ENCODE measurements at places on chromosomes 6 and 20.
A peak's percentile ranks its signal among the peaks of the same experiment; 100 is the strongest.

- DNase-seq, result no peak
Observed at GRCh38 chr20:32329817-32330554, 28.1 kb upstream of the ASXL1 start.

DNA sequence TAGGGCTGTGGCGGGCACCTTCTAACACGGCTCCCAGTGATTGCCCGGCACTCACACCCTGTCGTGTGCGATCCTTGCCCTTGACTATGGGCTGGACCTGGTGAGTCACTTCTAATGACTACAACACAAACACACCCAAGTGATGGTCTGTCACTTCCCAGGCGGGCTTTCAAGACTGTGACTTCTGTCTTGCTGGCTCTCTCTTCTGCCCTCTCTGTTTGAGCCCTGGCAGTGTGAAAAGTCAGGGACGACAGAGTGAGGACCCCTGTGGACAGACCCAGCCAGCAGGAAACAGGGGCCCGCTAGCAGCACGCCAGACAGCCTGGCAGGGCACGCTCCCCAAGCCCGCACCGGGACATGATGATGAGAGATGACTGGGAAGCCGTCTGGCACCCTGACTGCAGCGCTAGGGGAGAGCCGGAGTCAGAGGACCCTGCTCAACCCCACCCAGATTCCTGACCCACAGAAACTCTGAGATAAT, 43.0 kb downstream of the KIF16B start:
- no peak for DNase-seq

DNA sequence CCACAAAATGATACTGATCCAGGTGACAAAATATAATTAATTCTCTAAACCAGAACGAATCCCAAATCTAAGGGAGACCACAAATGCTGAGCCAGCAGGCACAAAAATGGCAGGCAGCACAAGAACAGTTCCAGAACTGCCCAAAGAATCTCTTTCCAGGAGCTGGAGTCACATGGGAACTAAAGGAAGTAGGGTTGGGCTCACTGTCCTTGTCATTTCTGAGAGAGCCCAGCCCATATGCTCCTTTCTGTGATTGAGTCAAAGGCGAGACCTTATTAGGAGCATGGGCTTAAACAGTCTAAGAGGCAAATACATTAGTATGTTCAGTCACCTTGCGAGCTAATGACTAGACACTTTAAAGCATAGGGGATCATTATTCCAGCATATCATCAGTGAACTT, 327.6 kb upstream of the ARID1B start:
- no peak for DNase-seq

GRCh38 chr6:3683331-3683730, 68.2 kb downstream of the PXDC1 start:
- no peak for DNase-seq

GRCh38 chr6:63819831-63820230, 184.2 kb downstream of the PHF3 start:
- DNase-seq, result no peak

- DNase-seq, result peak; percentile 52
Observed at GRCh38 chr20:52313341-52313963, 121.9 kb upstream of the ZFP64 start.

GRCh38 chr20:48959899-48960550, 38.5 kb downstream of the ARFGEF2 start:
- no peak for DNase-seq

GRCh38 chr6:66896415-66896814, 1189.4 kb upstream of the EYS start:
- no peak for DNase-seq

DNA sequence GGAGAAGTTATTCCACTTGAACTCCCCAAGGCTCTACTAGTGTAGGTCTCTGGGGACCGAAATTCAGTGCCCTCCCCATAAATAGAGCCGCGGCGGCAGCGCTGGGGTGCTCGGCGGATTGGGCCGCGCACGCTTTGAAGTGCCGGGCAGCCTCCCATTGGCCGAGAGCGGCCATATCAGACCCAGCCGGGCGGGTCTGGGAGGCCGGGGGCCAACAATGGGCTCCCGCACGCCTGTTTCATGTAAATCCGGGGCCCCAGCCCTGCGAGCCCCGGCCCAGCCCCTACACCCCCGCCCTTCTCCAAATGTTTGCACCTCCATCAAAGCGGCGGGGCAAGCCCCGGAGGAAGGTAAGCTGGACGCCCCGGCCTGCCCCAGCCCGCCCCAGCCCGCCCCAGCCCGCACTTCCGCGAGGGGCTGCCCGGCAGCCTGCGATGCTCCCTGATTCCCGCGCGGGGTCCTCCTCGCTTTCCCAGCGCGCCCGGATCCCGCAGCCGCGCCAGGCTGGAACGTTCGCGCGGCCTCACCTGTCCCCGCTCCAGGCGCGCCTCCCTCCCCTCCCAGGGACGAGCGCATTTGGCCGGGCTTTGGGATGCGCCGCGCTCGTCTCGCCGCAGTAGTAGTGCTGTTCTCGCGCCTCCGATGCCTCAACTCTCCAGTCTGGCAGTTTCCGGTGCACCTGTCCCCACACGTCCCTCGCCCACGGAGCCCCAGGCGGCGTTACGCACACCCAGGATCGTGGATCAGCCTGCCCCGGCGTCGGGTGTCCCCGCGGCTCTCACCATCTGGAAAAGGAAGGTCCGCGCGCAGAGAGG, at the start of gene TBXT:
Gene TBXT (minus strand): TSS at position 51 of the 815 bp plus-strand sequence. CDS start 260 bp downstream, outside the sequence.
- no peak for DNase-seq
